ENCODE measurements at places on chromosomes 3 and 15.

DNA sequence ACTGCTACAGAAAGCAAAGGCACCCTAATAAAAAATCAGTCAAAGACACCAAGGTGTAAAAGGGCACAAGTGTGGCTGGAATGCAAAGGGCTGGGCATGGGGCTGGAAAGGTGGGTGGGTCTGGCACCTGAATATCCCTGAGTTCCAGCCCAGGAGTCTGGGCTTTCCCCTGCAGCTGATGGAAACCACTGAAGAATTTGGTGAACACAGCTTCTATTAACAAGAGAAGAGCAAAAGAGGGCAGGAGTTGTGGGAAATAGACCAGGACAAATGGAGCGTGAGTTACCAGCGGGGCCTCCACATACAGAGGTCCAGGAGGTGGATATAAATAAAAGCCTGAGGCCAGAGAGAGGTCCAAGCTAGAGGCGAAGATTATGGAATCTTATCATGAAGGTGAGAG, 45.1 kb upstream of the TPM1 start:
- DNase-seq: no peak

DNA sequence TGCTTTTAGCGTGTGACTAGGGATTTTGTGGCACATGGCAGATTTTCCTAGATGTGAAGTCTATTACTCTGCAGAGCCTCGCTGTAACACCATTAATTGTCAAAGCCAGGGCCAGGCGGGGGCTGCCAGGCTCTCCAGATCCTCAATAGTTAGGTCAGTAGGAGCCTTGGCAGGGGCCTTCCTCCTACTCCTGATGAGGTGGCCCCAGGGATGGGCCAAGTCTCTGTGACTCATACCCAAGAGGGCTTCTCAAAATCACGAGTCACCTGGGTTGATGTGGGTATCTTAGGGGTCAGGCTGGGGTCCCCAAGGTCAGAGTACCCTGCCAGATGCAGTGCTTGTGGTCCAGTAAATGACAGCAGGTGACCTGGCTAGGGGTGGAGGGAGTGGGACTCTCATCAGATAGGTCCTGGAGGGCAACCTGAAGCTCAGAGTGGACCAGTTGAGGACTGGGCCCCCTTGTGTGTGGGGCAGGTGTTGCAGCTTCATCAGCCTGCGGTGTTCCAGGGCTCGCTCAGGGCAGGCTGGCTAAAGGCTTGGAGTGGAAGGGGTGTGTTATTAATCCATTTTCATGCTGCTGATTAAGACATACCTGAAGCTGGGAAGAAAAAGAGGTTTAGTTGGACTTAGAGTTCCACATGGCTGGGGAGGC, 88.5 kb upstream of the MYZAP start:
- DNase-seq: no peak

DNA sequence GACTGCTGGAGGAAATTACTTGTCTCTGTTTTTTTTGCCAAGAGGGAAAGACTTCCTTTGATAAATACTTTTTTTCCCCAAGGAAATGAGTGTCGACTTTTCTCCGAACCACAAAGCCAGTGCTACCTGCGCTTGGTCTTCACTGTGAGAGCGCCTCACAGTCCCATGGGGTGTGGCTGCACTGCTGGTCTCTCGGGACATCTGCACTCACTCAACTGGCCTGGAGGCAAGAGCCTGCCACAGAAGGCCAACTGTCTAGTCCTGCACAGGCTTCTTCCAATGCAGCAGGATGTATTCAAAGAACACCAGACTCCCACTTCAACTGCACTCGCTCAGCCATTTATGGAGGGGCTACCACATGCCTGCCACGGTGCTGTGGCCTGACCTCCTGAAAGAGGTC, 40.6 kb upstream of the CGNL1 start:
- no peak for DNase-seq

DNA sequence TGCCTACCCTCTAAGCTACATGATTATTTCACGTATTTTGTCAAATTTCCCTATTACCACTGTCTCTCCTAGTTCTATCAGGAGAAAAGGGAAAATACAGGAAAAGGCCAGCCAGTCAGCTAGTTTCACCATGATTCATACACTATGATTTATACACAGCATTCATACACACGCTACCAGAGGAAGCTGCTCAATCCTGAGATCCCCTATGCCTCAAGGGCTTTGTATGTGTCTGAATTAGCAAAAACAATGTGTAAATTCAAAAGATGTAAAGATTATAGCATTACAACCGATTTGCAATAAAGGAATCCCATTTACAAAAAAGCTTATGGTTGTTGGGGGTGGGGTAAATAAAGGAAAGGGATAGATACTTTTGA, 3.1 kb upstream of the ACKR4 start:
- DNase-seq: no peak

- no peak for DNase-seq
These were observed 13.5 kb downstream of the MRPS11 start for GRCh38 chr15:88480981-88481380.

DNA sequence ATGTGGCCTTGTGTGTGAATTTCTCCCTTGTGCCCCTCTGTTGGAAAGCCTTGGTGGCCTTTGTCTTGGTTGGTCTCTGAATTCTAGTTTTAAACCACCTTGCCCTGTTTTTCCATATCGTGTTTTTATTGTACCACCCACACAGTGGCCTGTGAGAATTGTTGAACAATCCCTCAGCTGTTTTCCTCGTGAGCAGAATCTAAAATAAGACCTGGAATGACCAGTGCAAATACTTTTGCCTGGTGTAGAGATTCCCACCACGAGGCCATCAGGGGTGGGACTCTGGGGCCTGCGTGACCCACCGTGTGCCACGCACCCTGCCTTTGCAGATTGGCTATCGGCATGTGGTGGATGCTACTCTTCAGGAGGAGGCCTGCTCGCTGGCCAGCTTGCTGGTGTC, 19.0 kb upstream of the CLEC3B start:
- no peak for DNase-seq

DNA sequence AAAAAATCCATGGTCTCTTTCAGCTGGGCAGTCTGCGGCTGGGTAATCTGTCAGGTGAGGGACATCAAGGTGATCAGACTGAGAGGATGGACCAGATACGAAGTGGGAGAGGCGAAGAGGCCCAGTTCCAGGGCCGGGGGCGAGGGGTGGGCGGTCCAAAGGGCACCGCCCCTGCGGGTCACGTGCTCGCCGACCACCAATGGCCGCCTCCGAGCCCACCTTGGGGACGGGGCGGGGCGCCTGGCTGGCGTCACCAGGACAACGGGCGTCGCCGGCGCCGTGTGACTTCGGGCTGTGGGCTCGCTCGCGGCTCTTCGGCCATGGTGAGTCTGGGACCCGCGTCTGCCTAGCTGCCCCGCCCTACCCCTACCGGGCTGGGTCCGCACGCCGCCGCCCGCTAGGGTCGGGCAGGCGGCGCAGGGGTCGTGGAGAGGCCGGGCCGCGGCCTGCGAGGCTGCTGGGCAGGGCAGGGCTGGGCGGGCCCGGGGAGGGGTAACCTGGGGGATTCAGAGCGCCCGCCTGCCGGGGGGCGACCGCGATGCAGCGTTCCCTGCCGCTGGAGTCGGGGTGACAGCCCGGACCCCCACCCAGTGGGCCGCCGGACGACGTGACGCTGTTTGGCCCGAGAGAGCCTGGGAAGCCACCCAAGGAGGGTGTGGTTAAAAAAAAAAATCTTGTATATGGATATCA, at the start of gene FBXL2:
TSS of gene FBXL2 (plus strand) at position 250 of the 690 bp plus-strand sequence. CDS start at position 321, 71 bp downstream.
- peak; percentile 22 for DNase-seq

Measured in GM18507 (cell line).